ENCODE measurements at places on chromosomes 4 and X.

- DNase-seq = no peak
Observed at GRCh38 chr4:71769434-71769833, 14.4 kb downstream of the GC start.

DNA sequence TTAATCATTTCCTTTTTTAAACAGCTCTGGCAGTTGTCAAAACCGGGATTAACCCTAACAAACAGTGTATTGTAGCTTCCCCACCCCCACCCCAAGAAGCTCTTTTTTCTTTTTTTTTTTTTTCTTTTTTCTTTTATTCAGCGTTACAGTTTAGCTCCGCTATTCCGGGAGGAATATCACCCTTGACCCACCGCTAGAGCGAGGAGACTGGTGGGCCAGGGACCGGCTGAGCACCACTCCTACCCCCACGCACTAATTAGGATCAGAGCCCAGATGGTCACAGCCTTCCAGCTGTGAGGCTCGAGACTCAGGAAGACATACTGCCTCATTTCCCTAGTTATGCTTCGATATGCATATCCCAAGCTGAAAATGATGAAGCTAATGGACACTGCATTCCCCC lies 2.0 kb downstream of the PARM1 start:
- no peak for DNase-seq

GRCh38 chrX:134444681-134445080 lies 15.3 kb upstream of the HPRT1 start:
- DNase-seq = no peak

- no peak for DNase-seq
Observed at GRCh38 chr4:114423582-114423981, 175.0 kb upstream of the UGT8 start.

GRCh38 chr4:175309041-175309440 lies 390.9 kb downstream of the ADAM29 start:
- DNase-seq = no peak

- DNase-seq = no peak
Observed at GRCh38 chr4:85474818-85475630, at the start of gene ARHGAP24. ARHGAP24 (plus strand) TSS chr4:85475150.

- DNase-seq = no peak
Observed at GRCh38 chr4:147821555-147821954, 89.7 kb downstream of the ARHGAP10 start.

DNA sequence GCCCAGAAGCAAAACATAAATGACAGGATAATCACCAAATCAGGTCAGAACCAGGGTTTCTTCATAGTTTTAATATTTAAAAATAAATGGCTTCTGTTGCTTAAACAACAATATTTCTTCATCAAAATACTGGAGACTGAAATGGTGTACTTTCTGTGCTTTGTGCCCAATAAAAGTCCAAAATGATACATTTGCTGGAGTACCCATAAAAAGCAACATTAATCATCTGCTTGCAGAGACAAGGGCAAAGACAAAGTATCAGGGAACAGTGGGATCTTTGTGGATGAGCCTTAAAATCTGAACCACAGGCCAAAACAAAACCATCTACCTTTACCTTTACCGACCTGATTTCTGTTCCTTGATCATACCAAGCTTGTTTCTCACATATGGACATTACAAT lies 683.9 kb upstream of the ATOH1 start:
- no peak for DNase-seq

Measured in stimulated activated naive CD4-positive, alpha-beta T cell treated with Interleukin-2 at 50 U/mL for 16 hours (primary cell).